GM12878 (cell line): ENCODE measurements at places on chromosomes 6 and 20. TPM values are rescaled to one million over a fixed set of nuclear protein-coding genes. Genes with fewer than 3 reads are reported as not detected.

DNA sequence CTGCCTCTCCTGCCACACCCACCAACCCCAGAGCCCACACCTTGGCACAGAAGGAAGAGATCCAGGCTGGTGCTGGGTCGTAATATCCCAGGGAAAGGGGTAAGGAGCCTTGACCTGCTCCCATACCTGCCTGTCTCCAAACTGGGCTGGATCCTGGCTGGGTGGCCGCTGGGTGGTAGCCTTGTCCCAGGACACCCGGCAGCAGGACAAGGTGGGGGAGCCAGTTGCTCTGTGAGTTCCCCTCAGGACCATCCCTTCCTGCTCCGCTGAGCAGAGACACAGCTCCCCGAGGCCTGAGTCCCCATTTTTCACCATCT, 58.8 kb downstream of the UBE2V1 start:
- no peak for DNase-seq

ALDH5A1 gene
- total RNA-seq: 13.8 and 15.3 TPM in 2 replicates

DNA sequence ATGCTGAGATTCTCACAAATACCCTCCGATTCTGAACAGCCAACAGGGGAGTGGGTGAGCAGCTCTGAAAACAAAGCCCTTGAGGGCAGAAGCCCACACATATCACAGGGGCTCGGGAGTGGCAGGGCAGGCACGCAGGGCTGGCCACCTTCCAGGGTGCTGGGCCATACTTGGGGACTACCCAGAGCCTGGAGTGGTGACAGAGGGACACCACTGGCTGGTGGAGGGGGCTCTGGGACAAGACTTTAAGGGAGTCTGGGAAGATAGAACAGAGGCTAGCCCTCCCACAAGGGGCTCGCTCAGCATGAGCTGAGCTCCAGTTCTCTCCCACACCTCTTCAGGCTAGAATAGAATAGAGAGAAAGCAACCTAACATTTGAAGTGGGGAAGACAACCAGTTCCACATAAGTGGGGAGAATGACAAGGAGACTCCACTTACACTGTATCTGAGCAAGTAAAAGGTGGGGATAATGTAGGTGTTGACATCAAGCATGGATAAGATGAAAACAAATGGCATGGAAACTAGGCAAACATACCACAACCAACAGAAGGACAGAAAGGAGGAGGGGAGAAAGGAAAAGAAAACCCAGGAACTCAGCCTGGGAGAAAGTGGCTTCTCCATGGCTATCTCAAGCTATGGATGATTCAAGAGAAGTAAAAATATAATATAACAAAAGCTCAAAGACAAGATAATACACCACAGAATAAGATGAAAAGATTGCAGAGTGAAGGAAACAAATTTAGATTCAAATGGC, 7.0 kb downstream of the PPIL1 start:
- no peak for DNase-seq

DNA sequence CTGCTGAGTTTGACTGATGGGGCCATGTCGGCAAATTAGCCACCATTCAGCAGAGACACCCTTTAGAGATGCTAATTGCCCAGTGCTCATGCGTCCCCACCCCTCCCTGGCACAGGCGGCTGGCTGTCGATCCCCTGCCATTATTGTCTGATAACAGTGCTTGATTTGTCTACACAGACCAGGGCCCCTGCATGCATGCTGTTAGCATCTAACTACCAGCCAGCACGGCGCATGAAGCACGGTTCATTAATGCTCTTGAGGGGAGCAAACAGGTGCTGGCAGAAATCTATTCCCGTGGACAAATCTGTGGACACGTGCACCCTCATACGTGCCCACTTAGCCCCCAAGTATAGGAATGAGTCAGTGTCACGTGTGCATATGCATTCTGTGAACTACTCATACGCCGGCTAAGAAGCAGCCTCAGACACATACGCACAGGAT, 32.2 kb downstream of the KCNB1 start:
- DNase-seq: no peak

HLA-DPB1 gene
- total RNA-seq: 481 and 486 TPM in 2 replicates

DNA sequence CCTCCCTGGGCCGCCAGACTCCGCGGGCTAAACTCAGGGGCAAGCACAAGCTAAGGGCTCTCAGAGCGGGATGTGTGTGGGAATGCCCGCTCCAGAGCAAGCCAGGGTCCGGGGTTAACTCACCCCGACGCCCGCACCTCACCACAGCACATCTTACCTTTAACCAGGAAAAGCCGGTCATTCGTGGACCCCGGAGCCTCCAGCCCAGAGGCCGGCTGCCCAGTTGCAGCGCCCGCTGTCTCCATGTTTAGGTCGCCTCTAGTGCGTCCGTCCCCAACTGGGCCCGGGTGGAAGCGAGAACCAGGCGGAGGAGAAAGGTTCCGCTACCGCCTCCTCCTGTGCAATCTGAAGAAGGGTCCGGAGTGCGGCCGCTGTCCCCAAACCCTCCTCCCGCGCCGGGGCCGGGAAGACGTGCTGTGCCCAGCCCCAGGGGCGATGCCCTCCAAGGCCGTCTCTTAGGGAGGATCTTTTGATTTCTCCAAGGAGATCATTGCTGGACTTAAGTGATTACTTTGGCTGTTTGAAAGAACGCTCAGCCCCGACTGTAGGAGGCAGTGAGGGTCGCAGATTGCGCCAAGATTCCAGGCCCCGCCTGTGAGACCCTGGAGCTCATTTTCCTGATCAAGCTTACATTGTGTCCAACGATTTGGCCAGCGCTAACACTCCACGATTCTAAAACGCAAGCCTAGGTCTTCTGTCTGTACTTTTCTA, at the start of gene TMEM242:
Gene TMEM242, minus strand, starts transcription at position 265 of the 711 bp plus-strand sequence. Its CDS starts 20 bp downstream, at position 245.
- DNase-seq: peak; percentile 74

ABT1 gene
- total RNA-seq: 27.3 and 27.5 TPM in 2 replicates

DNA sequence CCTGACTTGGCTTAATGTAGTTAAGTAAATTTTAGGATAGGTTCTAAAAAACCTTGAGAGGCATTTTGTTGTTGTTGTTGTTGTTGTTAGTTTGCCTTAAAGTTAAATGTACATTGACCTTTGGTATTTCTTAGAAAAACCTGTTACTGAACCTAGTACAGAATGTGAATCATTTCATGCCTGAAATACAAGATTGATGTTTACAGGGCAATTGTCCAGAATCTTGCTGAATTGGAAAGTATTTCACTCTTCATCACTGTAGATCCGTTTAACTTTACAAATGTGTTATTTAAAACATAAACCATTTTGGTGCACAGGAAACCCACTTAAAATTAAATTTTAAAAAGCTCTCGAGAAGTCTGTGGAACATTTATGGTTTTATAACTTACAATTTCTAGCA, 75.0 kb downstream of the CEP57L1 start:
- DNase-seq: no peak

GRCh38 chr6:74798302-74798701, 407.6 kb downstream of the COL12A1 start:
- no peak for DNase-seq

PRDM13 gene
- total RNA-seq: 0.15 TPM in 1 of 2 replicates, not detected in the other

GRCh38 chr6:101799531-101799930, 406.0 kb downstream of the GRIK2 start:
- no peak for DNase-seq

- DNase-seq: no peak
Measured at GRCh38 chr6:29547573-29547972, 12.0 kb downstream of the UBD start.

DNA sequence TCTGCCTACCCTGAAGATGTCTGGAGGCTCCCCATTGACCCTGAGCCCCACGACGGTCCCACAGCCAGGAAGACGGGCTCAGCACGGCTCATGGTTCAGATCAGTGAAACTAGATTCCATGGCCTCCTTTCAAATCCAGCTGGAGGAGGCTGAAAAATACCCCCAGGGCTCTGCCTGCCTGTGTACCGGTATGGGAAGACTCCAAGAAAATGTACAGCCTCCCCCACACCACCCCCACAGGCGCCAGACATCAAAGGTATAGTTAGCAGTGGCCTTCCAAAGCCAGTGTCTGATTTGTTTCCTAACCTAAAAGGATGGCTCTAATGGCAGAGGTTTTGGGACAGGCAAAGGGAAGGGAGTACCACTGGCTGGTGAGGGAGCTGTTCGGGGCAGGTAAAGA, 86.2 kb upstream of the SNAP25 start:
- no peak for DNase-seq

GRCh38 chr20:4441871-4442270, 279.8 kb upstream of the PRND start:
- DNase-seq: no peak

GRCh38 chr6:44073612-44074438, 53.4 kb downstream of the MRPL14 start:
- no peak for DNase-seq

GRCh38 chr6:133724726-133725125, 164.2 kb upstream of the TCF21 start:
- no peak for DNase-seq

DNA sequence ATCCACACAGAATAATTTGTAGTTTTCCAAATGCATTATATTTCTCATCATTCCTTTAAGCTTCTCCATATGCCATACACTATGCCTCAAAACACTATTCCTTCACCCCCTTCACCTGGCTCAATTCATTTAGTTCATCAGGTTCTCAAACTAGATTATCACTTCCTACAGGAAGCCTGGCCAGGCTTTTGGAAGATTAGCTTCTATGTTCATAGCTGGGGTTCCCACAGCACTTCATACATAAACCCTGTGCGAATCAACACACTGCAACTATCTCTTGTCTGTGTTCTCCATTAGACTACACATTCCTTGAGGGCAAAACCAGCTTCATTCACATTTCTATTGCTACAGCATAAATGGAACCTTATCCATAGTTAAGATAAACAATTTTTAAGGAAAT, 40.5 kb upstream of the PLN start:
- DNase-seq: no peak

GRCh38 chr6:2111162-2111677, 134.2 kb downstream of the GMDS start:
- peak; percentile 27 for DNase-seq

DNA sequence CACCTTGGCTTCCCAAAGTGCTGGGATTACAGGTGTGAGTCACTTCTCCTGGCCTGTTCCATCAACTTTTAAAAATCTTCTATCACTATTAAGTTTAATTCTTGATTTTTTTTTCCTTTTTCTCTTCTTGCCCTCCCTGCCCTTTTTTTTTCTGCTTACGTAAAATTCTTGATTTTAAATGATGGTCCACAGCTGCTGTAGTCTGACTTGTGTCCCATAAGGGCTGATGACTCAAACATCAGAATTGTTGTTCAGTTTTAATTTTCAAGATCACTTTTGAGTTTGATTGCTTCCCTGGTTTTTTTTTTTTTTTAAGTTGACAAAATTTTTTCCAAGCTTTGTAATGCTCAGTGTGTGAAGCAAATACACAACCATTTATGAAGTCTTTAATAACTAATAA, 61.9 kb downstream of the CBFA2T2 start:
- no peak for DNase-seq

PKHD1 gene
- total RNA-seq: 0.03 and 0.05 TPM in 2 replicates

DNA sequence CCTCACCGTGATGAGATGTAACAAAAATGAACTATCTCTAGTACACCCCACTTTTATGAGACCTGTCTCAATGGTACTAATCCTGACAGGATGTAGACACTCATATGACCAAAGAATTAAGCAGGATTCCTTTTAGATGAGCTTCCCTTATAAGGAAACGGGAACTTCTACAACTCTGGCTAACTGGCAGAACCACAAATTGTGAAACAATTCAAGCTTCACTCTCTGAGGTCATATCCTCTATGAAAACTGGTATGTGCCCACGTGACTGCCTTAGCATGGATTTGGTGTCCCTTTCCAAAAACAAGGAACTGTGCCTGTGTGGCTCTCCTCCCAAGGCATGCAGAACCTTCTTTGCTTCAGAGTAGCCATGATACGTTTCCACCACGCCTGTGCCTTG, 14.1 kb upstream of the CPNE5 start:
- DNase-seq: no peak

DNA sequence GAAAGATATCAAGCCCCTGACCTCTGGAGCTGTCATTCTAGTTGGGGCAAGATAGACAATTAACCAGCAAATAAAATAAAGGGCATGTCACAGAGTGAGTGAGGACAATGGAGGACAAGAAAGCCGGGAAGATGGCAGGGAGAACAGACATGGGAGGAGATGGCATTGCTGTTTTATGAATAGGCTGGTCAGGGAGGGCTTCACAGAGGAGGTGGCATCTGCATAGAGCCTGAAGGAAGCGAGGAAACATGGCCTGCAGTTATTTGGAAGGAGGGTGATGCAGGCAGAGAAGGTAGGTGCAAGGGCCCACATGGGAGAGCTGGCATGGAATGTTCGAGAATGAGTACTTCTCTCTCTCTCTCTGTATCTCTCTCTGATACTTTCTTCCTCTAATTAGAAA, 63.7 kb downstream of the EFCAB8 start:
- no peak for DNase-seq

DNA sequence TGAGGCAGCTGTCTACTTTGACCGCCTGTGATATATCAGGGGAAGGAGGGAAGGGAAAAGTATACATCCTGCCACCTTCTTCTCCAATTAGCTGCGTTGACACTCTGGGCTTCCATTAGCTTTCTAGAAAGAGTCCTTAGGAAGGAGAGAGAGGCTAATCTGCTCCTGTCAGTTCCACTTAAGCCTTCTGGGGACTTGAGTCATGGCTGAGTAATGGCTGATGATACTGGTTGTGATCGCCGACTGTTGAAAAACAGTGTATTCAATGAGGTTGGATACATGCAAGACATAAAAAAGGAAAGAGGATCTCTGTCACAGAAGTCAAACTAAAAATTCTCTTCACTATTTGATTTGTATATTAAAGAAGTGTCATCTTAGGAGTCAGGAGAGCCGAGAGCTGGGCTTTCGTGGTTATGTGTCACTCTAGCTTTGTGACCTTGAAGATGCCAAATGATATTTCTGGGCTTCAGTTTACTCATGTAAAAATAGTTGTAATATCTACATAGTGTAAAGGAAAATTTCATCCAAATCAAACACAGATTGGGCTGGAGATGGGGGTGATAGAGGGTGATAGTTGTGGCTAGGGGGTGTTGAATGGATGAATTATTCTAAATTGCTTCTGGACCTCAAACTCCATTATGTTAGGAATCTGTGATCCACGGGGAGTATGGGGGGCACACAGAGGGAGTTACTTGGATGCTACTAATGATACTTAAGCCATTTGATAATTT, 189.0 kb downstream of the UST start:
- no peak for DNase-seq

DNA sequence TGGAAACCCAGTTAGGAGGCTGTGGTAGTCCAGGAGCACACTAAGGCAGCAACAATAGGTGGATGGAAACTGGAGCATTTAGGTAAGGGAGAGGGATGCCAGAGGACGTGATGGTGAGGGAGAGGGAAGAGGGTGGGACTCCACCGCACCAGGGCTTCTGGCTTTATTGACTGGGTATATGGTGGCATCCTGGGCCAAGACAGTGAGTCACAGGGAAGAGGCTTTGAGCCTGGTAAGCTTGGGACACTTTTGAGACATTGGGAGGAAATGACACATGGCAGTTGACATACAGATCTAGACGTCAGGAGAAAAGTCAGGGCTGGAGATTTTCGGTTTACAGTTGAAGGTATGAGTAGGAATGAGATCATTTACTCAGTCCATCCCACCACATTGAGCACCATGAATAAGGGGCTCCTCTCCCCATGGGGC, 14.9 kb downstream of the NT5E start:
- no peak for DNase-seq

ARHGAP40 gene
- total RNA-seq: not detected in 2 replicates

COX4I2 gene
- total RNA-seq: not detected in 2 replicates
